Tongue (tissue), 3 donors: ENCODE measurements at places on chromosomes 4 and X. TPM values are rescaled to one million over a fixed set of nuclear protein-coding genes. Genes with fewer than 3 reads are reported as not detected.
A peak's percentile ranks its signal among the peaks of the same experiment; 100 is the strongest.

The PRR32 gene
- 56.3 TPM for total RNA-seq

The ADH6 gene
- total RNA-seq: not detected

DNA sequence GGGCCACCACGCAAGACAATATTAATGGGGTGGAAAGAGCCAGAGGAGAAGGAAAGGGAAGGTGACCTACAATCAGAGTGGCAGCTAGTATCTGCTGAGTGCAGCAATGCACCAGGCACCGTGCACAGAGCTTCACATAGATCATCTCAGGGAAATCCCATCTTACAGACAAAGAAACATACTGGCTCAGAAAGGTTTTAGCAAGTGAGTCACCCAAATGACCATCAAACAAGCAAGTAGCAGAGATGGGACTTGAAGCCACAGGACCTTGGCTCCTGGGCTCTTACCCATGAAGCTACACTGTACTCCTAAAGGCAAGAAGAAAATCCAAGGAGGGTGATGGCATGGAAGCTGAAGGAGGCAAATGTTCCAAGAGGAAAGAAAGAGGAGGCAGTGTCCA lies 6.8 kb downstream of the ANXA5 start:
- no peak for DNase-seq

- DNase-seq: no peak
Observed at GRCh38 chr4:106579236-106579635, 210.7 kb upstream of the GIMD1 start.

The CXCL10 gene
- total RNA-seq: not detected

The SMIM10L2A gene
- 1.4 TPM for total RNA-seq

- no peak for DNase-seq
Observed at GRCh38 chrX:110430293-110431076, 71.8 kb downstream of the RTL9 start.

- peak; percentile 24 for DNase-seq
Observed at GRCh38 chrX:47854474-47854873, 17.8 kb downstream of the ZNF81 start.

- DNase-seq: no peak
Observed at GRCh38 chrX:55379396-55379795, 72.5 kb upstream of the MAGEH1 start.

- no peak for DNase-seq
Observed at GRCh38 chr4:151694961-151695720, 65.7 kb downstream of the GATB start.

GRCh38 chr4:90537491-90537890 lies 410.3 kb downstream of the CCSER1 start:
- no peak for DNase-seq

DNA sequence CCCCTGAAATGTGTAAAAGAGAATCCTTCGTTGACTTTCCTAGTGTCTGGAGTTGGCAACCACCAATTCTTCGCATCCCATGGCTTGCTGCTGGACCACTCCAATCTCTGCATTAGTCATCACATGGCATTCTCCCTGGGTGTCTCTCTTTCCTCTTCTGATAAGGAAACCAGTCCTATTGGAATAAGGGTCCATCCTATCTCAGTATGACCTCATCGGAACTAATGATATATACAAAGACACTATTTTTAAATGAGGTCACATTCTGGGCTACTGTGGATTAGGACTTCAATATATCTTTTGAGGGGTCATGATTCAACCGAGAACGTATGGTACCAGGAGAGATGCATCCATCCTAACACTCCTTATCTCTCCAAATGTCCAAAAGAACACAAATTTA lies 259.1 kb upstream of the CPEB2 start:
- no peak for DNase-seq

GRCh38 chr4:40056716-40057585 lies at the start of gene N4BP2:
Gene N4BP2 (plus strand): TSS chr4:40056850. CDS start chr4:40097341, 40,491 bp downstream.
- DNase-seq: peak; percentile 95

DNA sequence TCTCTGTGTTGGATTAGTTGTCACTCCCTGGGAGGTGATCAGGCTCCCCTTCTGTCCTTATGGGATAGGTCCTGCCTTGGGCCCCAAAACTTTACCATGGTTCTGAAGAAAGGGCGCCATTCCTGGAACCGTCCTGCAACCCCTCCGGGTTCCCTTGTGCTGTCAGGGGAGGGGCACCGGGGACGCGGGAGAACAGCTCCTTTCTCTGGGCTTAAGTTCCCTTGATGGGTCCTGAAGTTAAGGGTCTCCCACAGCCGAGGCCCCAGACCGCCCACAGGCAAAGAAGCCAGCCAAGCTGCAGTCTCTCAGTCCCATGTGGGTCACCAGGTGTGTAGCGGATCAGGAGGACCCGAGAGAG lies 44.8 kb downstream of the UGT2A3 start:
- no peak for DNase-seq

DNA sequence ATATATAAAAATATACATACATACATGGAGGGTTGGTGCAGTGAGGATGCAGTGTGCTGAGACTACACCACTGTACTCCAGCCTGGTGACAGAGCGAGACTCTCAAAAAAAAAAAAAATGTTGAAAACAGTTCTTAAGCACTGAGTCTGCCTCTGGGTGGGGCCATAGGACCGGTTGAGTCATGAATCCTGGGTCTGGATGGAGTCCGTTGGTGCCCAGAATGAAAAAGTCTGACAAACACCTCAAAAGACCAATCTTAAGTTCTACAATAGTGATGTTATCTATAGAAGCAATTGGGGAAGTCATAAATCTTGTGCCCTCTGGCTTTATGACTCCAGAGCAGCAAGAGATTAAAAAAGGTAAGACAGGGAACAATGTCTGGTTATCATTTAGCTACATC lies 70.4 kb downstream of the FGFBP1 start:
- no peak for DNase-seq

DNA sequence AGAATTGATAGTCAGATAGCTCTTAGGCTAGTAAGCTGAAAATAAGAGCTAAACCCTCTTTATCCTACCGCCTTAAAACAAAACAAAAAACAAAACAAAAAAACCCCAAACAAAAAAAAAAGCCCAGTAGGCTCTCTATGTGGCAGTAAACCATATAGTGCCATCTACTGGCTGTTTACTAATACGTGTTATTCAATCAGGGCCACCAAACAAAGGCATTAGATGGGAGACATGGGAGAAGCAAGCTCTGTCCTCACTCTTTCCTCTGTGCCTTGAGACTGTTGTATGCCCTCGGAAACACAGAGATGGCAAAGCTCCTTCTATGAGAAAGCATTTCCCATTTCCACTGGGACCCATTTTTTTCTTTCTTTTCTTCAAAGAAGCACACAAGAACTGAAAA lies 148.8 kb upstream of the MID1 start:
- peak; percentile 45 for DNase-seq

GRCh38 chr4:16439768-16440167 lies 213.5 kb upstream of the TAPT1 start:
- DNase-seq: peak; percentile 85

The HDX gene
- total RNA-seq: 6.7 TPM

- no peak for DNase-seq
Observed at GRCh38 chr4:165927366-165927765, 54.3 kb downstream of the TLL1 start.

DNA sequence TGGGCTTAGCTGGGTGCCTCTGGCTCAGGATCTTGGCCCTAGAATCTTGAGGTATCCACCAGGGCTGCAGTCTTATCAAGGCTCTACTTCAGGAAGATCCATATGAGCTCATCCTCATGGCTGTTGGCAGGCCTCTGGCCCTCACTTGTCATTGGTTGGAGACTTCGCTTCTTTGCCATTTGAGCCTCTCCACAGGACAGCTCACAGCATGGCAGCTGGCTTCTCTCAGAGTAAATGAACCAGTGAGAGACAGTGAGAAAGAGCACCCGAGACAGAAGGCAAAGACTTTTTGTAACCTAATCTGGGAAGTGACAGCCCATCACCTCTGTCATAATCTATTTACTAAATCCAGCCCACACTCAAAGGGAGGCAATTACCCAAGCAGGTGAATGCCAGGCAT lies 236.8 kb downstream of the GPAT3 start:
- no peak for DNase-seq

The VEGFD gene
- 12.3 TPM for total RNA-seq

GRCh38 chr4:76965866-76966579 lies 16.5 kb downstream of the SEPTIN11 start:
- no peak for DNase-seq

DNA sequence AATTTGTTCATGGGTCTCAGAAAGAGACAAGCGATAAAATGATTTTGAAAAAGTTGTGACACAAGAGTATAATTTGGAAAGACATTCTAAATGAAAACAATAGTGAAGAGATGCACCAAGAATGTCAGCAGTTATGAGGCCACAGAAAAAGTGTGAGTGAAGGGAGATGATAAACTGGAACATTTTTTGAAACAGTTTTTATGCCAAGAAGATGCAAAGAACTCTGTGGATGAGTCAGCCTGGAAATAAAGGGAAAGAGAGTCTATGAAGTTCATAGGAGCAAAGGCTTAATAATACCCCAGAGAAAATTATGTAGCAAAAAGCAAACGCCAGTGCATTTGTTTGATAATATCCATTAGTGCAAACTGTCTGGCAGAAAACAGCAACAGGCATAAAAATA lies 188.4 kb upstream of the TBC1D9 start:
- no peak for DNase-seq

DNA sequence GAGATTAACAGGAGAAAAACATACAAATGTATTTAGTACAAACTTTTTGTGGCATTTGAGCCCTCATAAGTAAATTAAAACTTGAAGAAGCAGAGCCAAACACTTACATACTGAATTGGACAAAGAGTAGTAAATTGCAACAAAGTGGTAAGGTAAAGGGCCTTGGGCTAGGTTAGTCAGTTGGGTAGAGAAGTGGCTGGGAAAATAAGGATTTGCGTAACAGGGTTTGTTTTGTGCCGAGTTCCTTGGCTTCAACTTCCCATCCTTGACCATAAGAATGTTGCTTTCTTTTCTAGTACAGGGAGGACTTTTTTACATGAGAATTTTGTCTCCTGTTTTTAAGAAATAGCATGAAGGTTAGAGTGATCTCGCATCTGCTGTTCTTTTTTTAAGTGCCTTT lies 33.3 kb upstream of the DSPP start:
- no peak for DNase-seq

- DNase-seq: peak; percentile 51
Observed at GRCh38 chrX:9291629-9292028, 173.2 kb upstream of the TBL1X start.

The COL25A1 gene
- 14.1 TPM for total RNA-seq

DNA sequence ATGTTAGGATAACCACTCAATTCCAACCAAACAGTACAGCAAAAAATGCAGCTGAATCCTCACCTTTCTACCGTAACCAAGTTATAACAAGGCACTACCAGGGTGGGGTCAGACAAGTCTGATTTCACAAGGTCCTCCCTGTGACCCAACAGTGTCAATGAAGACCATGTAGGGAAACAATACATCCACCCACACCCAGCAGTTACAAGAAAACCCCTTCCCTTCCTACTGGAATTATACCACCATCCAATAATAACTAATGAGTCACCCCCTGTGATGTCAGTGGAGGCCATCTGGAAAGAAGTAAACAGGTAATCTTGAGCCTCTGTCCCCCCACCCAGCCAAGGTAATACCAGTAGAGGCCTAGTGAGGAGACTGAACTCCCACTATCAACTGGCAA lies 117.6 kb downstream of the FGF16 start:
- no peak for DNase-seq

The APLN gene
- total RNA-seq: 6.9 TPM

The NLGN3 gene
- total RNA-seq: 3.7 TPM

DNA sequence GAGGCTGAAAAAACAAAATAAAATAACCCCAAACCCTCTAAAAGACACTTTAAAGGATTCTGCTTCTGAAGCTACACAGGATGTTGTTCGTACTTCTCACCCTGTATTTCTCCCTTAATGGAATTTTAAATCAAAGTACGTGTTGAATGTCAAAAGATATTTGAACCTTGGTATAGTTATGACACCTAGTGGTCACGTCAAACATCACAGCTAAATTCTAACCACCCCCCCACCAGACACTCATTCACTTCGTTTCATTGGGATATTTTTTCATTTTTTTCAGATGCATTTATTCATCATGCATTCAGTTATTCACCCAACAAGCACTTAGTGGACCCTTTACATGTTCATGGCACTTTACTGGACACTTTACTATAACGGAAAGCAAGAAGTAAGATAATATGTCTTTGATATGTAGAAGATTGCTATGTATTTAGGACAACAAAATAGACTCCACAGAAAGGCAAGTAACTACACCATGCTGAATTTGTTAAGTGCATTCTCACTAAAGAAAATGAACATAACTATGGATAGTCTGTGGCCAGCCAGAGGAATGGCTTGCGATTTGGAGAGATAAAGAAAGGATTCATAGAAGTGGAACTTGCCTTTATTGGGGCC lies 62.5 kb upstream of the GPR174 start:
- DNase-seq: peak; percentile 74

DNA sequence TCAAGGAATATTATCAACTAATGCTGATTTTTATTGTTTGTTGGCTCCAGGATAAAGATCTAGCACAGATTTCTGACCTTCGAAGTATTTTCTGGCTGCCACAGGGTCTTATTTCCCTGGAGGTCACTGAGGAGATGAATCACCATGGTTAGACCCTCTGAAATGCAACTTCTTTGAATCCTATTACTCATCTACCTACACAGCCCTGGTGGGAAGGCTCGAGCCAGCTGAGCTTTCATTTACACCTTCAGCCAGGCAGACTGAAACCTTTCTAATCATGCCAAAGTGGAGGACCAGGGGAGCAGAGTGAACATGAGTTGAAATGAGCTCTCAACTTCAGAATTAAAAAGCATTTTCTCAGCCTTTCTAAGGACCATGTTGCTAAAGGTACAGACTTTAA lies 130.5 kb downstream of the SMIM20 start:
- no peak for DNase-seq

DNA sequence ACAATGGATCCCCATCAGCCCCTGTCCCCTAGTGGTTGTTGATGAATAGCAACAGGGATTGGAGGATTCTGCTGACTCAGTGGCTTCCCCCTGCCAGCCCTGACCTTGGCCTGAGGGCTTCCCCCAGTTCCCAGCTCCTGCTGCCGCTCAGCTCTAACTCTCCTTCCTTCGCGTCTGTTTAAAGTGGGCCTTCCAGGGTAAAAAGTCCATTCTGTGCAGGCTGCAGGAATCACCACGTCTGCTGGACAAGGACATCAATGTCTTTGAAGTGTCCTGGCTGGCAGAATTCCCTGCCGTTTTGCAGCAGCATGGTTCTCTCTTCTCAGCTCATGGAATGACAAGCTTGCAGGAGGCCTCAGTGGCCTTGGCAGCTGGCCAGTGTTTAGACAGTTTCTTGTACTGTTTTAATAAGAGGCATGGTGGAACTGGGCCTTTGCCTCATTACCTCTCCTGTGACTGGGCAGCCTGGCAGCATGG lies 152.5 kb upstream of the STX18 start:
- DNase-seq: peak; percentile 53

The XAGE2 gene
- not detected for total RNA-seq

DNA sequence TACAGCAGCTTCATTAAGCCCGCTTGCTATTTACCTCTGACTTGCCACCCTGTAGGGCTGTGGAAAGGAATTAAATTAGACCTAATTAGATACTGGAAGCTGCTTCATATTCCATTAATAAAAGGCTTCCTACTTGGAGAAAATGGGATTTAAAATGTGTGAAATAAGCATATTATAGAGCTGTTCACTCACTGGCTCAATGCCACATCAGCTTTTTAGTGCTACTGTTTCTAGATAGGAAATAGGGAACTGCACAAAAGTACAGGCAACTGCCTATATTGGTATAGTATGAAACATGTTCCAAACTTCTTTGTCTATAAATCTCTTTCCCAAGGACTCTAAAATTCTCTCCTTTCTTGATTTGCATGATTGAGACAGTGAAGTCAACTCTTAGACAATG lies 407.9 kb upstream of the AADAT start:
- no peak for DNase-seq

The ACE2 gene
- total RNA-seq: 0.51 TPM
